ENCODE measurements at places on chromosomes 6 and 20.

- no peak for DNase-seq
Measured at GRCh38 chr6:38155144-38155543, 335.6 kb downstream of the ZFAND3 start.

DNA sequence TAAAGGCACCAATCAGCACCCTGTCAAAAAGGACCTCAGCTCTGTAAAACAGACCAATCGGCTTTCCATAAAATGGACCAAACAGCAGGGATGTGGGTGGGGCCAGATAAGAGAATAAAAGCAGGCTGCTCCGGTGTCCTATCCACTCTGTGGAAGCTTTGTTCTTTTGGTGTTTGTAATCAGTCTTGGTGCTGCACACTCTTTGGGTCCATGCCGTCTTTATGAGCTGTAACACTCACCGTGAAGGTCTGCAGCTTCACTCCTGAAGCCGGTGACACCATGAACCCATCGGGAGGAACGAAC is 7.3 kb upstream of the PXDC1 start:
- no peak for DNase-seq

GRCh38 chr20:36998652-36999051 is 47.1 kb upstream of the SAMHD1 start:
- DNase-seq, result no peak

GRCh38 chr20:19648024-19648423 is 110.0 kb upstream of the RIN2 start:
- no peak for DNase-seq

DNA sequence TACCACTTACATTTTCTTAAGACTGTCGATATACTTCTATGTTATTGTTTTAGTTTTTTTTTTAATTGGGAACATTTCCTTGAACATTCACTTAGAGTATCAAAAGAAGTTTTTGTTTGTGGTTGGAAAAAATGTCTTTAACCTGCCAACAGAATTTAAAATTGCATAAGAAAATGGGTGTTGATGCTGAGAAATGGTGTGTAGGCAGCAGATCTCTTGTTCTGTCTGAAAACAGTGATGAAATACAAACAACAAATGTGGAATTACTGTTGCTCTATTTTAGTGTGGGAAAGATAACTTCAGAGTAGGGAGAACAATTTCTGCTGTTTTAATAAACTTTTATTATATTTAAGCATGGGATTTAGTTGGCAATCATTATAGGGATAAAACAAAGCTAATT is 293.5 kb downstream of the CDKAL1 start:
- DNase-seq, result no peak

DNA sequence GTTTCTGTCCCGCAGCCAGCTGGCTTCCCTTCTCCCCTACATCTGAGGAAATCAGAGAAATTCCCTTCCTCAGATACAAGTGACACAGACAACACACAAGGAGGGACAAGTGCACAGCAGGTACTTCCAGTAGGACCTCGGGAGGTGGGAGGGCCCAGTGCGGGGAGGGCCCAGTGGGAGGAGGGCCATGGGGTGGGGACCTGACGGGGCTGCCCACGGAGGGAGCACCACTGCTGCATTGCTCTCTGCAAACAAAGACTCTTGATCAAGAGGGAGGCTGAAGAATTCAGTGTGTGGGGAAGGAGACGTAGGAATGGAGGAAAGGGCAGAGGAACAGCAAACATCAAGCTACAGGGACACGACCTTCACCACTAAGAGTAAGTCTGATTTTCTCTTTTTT is 9.0 kb downstream of the TAP2 start:
- DNase-seq, result no peak

GRCh38 chr6:18099511-18099910 is 23.0 kb downstream of the NHLRC1 start:
- DNase-seq, result no peak

- DNase-seq, result no peak
Measured at GRCh38 chr20:23415555-23415954, 5.7 kb downstream of the NAPB start.

DNA sequence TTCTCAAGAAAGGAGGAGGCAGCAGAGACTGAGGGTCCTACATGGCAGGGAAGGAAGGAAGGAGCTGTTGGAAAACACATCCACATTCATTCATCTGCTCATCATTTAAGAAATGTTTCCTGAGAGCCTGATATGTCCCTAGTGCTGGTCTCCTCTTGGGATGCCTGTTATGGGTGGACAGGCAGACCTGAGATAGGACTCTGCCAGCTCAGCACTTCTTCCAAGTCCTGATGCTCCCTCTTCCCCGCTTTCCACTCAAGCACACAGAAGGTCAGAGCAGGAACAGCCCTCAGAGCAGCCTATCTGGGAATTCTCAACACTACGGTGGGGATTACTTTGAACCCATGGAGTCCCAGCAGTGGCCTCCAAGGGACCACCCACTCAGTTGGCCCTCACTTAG is 8.0 kb upstream of the SIRPD start:
- no peak for DNase-seq

GRCh38 chr20:44057698-44058675 is 129.0 kb downstream of the JPH2 start:
- DNase-seq, result no peak

- no peak for DNase-seq
Measured at GRCh38 chr6:37058084-37058586, 52.7 kb downstream of the FGD2 start.

DNA sequence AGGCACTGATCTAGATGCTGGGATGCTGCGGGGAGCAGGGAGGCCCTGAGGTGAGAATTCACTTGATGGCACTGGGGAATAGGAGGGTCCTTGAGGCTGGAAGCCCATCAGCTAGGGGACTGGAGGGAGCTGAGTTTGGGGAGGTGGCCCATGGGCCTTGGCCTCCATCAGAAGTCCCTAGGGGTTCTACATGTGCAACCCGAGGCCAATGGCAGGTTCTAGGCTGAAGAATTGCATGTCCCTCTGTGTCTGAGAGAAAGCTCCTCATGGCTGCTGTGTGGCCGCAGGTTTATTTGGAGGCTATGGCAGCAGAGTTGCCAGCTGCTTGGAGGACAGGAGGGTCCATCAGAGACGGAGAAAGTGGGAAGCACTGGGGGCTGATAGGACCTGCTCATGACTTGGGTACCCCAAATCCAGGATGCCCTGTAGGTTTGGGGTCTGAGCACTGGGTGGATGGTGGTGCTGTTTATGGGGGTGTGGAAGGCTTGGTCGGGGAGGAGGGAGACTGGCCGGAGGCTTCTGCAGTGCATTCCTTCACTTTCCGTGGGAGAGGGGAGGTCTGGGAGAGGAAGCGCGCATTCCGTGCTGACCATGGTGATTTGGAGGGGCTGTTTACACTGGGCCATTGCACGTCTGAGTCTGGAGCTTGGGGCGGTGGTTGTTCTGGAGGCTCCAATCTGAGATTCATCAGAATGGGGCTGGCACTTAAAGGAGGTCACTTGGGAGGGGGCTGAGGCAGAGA is 24.8 kb upstream of the PHACTR3 start:
- no peak for DNase-seq

- DNase-seq, result no peak
Measured at GRCh38 chr6:42210551-42210950, 7.1 kb downstream of the MRPS10 start.

GRCh38 chr6:77318256-77318655 is 145.0 kb downstream of the HTR1B start:
- no peak for DNase-seq

GRCh38 chr6:5271926-5272325 is 10.6 kb downstream of the FARS2 start:
- no peak for DNase-seq

DNA sequence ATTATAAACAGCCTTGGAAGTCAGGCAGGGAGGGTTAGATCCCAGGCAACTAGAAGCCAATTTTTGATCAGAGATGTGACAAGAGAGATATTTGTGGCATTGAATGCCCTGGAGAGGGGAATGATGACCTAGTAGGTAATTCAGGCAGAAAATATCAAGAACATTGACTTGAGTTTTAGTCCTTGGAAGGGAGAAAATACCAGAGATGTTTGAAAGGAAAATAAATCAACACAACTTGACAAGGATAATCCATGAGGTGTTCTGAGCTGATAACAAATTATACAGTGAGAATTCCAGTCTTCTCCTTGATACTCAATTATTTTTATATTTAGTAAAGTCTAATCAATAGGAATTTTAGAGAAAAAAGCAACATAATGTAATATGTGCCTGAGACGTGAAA is 10.6 kb upstream of the MARCKS start:
- no peak for DNase-seq

DNA sequence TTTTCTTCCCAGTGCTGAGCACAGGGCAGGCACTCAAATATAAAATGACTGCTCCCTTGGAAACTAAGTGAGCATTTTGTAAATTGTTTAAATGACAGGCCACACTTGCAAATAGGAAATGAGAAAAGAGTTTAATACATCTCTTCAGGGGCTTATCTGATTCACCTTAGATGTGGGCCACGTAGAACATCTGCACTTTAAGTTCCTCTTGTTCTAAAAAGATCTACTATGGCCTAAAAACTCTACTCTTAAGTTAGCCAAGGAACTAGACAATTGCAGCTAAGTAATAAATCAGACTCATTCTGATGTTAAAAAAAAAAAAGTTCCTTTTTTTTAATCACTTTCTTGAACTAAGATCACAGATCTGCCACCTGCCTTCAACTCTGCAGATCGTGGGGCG is 126.3 kb downstream of the KIF16B start:
- no peak for DNase-seq

- no peak for DNase-seq
Measured at GRCh38 chr6:7526755-7527154, 14.7 kb upstream of the DSP start.

DNA sequence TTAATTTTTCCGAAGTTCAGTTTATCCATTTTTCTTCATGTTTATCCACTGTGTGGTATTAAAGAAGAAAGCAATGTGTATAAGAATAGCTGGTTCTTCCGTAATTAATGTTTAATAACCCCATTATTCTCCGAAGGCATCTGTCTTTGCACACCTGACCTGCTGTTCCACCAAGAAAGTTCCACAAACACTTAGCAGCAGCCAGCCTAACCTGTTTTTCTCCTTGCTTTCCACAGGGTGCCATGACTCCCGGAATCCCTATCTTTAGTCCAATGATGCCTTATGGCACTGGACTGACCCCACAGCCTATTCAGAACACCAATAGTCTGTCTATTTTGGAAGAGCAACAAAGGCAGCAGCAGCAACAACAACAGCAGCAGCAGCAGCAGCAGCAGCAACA is 7.4 kb downstream of the TBP start:
- no peak for DNase-seq

DNA sequence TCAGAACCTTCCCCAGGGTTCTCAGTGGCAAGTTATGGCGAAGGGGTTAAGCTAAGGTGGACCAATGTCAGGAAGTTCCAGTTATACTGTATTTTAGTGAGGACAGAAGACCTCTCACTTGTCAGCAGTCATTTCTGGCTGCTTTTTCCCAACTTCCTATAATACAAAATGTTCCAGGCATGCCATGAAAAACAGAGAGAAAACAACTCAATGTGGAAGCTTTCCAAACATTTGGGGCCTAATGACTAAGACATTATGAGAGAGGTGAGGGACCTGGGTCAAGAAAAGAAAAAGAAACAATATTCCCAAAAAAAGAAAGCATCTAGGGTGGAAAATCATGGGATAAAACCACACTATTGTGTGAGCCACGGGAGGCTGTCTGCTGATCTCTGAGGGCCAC is 99.9 kb upstream of the MAP3K4 start:
- no peak for DNase-seq

Data from CD4-positive, alpha-beta T cell treated with Interleukin-4 for 4 hours (primary cell).